NCI-H1105 (cell line): ENCODE measurements at places on chromosomes 4 and X.

GRCh38 chr4:140156529-140157171 lies 2.7 kb upstream of the MAML3 start:
- no peak for DNase-seq

DNA sequence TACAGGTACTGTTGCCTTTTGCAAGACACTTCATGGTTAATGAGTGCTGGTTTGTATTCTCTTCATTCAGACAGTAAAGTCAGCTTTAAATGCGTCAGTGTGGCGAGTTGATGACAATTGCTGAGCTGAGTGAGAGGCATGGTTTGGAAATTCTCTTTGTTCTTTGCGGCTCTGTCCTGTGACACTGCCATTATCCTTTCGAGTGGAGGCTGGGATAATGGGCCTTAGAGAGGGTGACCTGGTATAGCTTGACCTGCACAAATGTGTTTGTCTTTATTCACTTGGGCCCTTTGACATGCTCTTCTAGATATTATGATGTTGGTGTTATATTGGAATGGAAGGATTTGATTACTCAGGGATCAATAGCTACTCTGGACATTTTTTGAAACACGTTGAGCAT lies 208.5 kb upstream of the FAT1 start:
- DNase-seq = peak; percentile 24

DNA sequence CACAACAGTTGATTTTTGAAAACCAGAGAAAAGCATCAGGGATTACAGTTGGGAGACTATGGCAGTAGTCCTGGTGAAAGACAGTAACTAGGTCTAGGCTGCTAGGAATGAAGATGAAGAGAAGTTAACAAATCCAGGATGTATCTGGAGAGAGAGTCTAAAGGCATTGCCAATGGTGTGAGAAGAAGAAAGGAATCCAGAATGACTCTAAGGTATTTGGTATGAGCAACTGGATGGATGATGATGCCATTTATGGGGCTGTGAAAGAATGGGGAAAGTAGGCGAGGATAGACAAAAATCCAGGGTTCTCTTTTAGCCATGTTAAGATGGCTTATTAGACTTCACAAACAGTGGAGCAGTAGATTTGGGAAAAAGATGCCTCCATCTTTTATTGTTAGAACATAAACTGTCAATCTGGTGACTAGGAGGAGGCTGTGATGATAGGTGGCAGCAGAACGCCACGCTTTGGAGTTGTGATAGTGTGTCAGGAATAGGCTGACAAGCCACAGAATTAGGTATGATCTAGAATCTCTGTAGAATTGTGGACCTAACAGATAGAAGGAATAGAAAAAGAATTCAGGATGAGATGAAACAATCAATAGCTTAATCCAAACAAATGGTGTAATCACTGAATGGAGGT lies 27.3 kb upstream of the JADE1 start:
- DNase-seq = no peak

- no peak for DNase-seq
These were observed 6.5 kb upstream of the JAKMIP1 start for GRCh38 chr4:6206771-6207290.

DNA sequence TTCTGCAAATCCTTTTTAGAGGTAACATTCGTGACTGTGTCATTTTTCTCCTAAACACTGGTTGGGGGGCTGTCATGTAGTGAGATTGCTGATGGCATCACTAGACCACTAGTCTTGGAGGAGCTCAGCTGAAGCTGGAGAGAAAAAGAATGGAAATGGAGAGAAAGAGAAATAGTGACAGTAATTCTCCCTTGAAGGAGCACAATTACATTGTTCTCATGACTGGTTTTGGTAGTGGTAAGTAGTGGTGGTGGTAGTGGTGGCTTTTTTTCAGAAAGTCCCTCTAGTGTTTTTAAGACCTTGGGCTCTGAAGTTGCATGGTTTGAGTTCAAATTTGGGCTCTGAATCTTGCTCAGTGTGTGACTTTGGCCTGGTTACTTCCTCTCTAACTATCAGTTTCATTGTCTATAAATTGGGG lies 99.8 kb downstream of the LARP7 start:
- DNase-seq = no peak

DNA sequence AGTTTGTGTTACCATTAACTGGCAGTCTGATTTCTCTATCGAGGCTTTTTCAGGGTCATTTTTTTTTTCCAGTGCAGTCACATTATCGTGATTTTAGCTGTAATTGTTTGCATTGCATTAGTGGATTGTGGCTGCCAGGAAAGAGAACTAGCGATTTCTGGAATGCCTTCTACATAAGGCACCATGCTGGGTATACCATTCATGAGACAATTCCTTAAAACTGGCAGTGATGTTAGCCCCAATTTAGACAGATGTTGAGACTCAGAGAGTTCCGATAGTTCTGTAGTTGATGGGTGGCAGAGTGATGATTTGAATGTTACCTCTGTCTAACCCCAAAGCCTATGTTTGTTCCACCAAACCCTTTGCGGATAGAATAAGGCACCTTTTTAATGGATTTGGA lies 175.4 kb upstream of the TENM3 start:
- DNase-seq = no peak

- DNase-seq = no peak
These were observed 115.0 kb upstream of the HS3ST1 start for GRCh38 chr4:11543706-11544105.

- DNase-seq = no peak
These were observed 40.3 kb upstream of the ACSL4 start for GRCh38 chrX:109773374-109773773.

GRCh38 chr4:138851391-138852335 lies 163.9 kb upstream of the NOCT start:
- DNase-seq = peak; percentile 41

- no peak for DNase-seq
These were observed 558.2 kb upstream of the GNPDA2 start for GRCh38 chr4:45284400-45285085.

GRCh38 chrX:40318801-40319200 lies 221.0 kb upstream of the BCOR start:
- no peak for DNase-seq

- DNase-seq = peak; percentile 21
These were observed 9.0 kb upstream of the SLC25A14 start for GRCh38 chrX:130330706-130331105.

GRCh38 chr4:47718696-47719095 lies 119.2 kb downstream of the CORIN start:
- DNase-seq = no peak

DNA sequence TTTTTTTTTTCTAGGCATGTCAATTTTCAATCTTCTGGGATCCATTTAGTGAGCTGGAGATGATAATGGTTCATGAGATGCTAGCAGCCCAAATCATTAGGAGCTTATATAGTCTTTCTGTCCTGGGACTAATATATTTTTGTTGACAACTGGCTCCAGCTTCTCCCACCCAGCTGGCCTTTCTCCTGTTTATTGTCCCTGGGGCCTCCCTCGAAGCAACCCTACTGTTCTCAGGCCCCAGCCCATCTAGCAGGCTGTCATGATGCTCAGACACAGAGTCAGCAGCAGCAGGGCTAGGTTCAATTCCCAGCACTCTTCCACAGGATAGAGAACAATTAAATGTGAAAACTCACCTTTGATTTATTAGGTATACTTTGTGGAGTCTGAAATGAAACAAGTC lies 127.6 kb upstream of the MID1 start:
- DNase-seq = no peak

DNA sequence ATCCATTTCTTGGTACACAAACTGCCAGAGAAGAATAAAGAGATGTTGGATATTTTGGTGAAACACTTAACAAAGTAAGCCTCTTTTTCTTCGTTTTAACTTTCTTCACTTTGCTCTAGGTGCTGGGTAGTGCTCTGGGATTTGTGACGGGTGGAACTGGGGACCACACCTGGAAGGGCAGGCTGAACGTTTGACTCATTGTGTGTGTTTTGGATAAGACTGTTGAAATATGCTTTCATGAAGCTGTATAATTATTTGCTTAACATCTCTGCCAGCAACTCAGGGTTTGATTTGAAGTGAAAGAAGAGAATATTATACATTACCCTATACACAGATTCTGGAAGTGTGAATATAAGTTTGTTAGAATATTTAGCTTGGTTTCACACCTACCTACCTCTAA lies 233.2 kb downstream of the ARHGAP10 start:
- no peak for DNase-seq

DNA sequence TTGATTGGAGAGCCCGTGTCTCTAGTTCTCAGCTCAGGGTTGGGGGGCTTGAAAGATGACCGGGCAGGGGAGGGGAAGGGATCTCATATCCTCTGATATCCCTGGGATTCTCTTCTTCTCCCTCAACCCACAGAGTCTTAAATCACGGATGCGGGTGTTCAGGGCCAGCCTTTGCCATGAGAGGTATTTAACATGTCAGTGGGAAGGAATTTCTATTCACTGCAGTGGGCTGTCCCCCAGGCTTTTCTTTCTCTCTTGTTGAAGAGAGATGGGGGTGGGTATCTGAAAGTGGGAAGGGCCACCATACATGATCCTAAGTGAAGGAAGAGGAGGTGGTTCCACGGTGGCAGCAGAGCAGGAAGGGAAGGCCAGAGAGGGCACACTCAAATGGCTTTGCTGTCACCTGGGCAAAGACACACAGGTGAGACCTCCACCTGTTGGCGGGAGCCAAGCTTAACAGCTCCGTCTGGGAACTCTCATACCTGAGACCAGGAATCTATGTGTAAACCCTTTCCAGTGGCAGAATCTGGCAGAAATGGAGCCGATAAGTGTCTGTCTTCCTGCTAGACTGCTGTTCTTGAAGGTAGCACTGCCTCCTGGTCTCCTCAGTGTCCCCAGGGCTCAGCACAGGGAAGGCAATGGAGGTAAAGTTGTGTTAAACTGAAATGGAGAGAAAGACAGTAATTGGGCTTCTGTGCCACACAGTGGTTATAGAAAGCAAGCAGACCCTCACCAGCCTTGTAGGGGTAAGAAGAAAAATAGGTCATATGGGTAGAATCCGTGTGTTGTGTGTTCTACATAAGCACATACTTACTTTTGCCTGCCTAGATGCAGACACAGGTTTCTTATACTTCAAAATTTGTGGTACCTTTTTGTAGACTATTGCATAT lies 49.4 kb downstream of the RHOH start:
- DNase-seq = no peak

GRCh38 chr4:117156806-117157205 lies 71.4 kb upstream of the TRAM1L1 start:
- DNase-seq = no peak

DNA sequence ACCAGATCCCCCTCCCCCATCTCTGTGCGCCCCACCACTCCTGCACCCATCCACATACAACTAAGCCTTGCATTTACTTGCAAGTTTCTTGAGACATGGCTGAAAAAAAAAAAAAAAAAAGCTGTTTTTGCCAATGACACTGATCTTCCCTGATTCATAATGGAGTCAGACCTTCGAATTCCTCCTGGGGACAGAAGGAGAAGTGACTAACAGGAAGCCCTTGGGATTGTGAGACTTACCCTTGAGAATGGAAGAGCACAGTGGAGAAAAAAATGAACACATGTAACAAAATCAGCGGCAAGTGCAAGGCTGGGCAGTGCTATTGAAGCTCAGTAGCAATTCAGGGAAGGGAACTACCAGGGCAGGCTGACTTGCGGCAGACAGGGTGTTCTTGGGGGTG lies 288.4 kb downstream of the BCOR start:
- no peak for DNase-seq

DNA sequence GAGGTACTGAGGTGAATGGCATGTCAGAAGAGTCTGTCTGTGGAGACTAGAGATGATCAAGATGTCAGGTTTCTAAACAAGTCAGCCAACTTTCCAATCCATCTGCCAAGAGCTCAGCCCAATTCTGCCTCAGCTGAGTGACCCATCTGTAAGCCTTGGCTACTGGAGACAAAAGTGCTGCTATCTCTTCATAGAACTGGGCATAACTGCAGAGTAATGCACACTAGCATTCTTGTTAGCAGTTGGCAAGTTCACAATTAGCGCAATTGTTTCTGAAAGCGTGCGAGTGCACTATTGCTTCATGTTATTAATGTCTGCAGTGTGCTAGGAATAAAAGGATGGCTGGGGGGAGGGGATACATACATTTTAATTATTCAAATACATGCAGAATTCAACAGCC lies 32.9 kb upstream of the SH3D19 start:
- DNase-seq = no peak

DNA sequence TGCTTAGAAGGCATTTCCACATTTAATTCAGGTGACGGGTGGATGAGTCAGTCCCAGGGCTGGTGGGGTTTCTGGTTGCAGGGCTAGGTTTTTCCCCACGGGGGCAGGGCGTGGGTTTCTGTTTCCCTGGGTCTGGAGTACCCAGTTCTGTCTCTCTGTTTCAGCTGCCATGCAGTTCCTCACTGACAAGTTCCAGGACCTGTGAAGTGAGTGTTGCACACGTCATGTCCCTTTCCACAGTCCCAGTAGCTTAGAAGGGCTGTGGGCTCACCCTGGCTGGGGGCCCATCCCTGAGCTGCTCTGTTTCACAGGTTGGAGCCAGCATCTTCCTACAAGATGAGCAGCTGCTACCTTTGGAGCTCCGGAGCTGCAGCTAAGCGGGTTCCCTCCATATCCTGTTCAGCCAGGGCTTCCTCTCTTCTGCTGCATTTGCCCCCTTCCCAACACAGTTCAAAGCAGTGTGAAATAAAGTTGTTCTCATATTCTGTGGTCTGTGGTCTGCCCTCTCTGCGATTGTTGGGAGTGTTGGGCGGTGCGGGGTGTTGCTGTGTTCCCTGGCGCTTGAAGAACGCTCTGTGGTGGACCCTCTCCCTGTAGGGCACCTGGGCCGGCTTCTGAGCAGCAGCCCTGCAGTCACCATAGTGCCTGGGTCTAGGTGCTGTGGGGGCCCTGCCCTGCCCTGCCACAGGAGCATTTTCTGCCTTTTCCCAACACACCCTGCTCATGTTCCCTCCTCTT lies 3.9 kb downstream of the LOC101059915 start:
- DNase-seq = no peak

GRCh38 chr4:147309434-147309833 lies 171.5 kb upstream of the EDNRA start:
- no peak for DNase-seq

DNA sequence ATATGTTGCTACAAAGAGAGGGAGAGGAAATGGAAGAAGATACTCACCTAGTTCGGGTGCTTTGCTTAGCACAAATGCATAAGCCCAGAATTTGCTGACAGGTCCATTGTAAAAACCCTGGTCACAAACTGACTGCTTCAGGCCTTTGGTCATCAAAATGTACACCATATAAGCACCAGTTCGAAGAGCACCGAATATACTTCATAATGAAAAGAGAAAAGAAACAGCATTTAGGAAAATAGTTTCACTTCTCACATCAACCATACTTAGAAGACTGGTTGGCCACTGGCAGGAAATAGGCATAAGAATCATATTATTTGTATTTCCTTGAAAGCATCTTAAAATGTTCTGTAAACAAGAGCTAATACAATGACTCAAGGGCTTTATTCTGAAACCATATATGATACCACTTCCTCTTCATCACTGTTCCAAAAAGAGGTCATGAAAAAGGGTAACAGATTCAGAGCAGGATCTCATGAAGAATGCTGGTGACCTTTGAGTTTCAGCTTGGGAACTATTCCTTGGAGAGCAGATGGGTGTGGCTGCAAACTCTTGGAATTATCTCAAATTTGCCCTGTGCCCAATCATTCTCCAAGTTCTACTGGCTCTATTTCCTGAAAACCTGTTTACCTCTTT lies 138.7 kb downstream of the ELOVL6 start:
- no peak for DNase-seq

DNA sequence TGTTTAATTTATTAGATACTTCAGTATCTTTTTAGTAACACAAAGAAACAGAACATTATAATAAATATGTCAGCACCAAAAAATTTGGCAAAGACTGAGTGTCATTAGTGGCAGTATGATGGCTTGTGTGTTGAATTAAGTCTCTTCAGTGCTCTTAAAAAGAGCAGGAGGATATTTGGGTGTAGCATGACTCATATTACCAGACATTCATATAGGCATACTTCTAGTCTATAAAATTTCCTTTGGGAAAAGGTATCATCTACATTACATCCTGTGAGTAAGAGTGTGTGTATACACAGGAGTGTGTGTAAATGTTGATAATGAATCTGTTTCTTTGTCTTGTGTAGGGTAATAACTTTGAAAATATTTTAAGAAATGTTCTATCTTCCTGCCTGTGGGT lies 135.7 kb downstream of the CNKSR2 start:
- no peak for DNase-seq
